Keratinocyte (primary cell): ENCODE measurements at places on chromosomes 16 and 17.
A peak's percentile ranks its signal among the peaks of the same experiment; 100 is the strongest.

GRCh38 chr17:3474212-3474611 is 1.6 kb upstream of the ASPA start:
- no peak for DNase-seq

DNA sequence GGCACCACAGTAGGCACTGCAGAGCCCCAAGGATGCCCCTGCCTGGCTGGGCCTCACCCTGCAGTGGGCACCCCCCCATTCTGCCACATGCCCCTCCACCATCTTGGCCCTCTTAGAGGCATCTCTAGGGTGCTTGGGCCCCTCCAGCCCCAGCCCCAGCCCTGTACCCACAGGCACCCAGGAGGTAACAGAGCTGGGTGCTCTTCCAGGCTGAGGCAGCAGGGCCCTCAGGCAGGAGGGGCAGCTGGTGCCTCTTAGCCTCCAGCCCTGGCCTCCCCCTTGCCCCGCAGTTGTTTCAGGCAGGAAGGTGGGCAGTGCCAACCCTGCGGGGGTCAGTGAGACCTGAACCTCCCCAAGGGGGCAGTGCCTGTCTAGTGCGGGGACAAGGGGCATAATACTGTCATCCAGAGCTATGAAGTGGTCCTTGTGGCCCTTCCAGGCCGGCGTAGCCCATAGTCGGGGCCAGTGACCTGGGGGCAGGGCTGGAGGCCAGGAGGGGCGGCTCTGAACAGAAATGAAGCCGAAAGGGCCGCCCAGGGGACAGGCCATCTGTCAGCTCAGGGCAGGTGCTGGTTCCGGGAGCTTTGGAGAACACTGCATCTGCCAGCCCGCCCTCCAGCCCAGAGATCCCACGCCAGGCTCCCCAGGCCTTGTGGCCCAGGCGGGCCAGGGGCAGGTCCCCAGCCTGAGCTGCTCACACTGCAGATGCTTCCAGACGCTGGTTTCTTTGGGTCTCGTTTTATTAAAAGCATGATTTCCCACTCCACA is 4.9 kb upstream of the AATK start:
- no peak for DNase-seq

DNA sequence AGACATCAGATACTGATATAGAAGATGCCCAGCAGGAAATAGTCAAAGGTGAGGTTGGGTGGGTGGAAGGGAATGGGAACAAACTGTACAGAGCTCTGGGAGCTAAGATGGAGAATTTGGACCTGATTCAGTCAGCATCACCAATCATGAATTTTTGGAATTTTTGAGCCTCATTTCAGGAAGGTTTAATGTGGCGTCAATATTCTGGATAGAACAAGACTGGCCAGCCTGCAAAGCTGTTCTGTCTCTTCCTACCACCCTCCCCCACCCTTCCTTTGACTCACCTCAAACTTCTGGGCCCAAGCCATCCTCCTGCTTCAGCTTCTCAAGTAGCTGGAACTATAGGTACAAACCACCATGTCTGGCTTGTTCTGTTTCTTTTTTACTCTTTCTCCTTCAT is 32.6 kb downstream of the CTCF start:
- no peak for DNase-seq

DNA sequence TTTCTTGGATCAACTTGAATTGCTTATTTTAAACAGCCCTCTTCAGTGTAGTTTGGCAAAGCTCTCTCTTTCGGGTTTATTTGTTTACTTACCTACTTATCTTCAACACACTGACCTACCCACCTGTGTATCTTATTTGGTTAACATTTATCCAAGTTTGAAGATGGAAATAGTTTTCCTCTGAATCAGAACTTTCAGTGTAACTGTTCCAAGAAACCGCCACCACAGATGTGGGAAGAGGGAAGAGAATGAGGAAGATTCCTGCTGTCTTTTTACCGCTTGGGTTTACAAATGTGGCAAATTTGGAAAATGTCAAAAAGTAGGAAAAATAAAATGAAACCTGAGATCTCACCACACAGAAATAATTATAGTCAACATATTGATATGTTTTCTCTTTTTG is 115.8 kb downstream of the MSI2 start:
- DNase-seq: no peak

GRCh38 chr16:20871258-20871657 is 28.9 kb downstream of the DCUN1D3 start:
- DNase-seq: no peak

DNA sequence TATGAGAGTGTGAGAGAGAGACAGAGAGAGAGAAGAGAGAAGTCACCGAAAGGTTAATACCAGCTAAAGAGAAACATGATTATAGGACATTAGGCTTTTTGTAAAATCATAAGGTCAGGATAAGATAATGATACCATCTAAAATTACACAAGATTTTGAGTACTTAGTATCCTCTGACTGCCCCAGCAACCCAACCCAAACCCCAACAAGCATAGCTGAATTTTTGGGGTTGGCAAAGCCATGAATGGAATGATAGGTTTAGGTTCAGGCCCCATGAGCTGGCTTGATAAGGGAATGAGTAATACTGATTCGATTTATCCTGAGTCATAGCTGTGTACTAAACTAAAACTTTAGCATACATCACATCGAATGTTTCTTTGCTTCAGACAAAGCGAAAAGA is 259.5 kb downstream of the IRX3 start:
- DNase-seq: peak; percentile 42

DNA sequence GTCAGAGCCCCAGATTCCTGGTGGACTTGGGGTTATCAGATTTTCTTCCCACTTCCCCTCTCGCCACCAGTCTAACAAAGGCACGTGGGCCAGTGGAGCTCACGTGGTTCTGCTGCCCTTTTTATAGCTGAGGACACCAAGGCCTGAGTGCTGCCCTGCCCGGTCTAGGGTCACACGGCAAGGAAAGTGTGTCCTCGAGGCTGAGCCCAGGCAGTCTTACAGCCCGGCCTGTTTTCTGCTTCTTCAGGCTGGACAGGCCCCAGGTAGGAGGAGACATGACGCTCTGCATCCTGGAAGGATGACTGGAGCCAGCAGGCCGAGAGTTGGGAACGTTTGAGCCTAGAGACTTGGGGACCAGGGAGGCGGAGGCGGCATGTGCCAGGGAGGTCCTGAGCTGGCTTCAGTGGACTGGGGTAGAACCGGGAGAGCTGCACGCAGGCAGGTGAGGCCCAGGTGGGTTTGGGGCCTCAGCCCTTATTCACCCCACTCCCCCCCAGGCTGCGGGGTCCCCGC is 3.5 kb downstream of the CTRB1 start:
- DNase-seq: no peak

DNA sequence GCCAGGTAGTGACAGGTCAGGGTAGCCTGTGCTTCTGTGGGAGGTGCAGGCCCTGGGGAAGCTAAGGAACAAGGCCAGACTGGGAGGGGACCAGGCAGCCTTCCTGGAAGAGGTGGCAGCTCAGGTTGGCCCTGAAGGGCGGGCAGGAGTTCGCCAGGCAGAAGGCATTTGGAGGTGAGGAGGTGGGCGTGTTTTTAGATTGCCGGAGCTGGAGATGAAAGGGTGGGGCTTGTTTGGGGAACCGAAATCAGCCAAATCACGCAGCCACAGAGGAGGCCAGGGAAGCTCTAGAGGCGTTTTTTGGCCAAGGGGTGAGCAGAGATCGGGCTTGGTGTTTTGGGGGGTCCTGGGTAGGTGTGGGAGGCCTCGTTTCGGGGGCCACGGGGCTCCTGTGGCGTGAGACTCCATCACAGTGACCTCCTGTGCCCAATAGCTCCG is 7.6 kb downstream of the ADCY7 start:
- no peak for DNase-seq

GRCh38 chr16:78363843-78364555 is 264.5 kb downstream of the WWOX start:
- DNase-seq: no peak

DNA sequence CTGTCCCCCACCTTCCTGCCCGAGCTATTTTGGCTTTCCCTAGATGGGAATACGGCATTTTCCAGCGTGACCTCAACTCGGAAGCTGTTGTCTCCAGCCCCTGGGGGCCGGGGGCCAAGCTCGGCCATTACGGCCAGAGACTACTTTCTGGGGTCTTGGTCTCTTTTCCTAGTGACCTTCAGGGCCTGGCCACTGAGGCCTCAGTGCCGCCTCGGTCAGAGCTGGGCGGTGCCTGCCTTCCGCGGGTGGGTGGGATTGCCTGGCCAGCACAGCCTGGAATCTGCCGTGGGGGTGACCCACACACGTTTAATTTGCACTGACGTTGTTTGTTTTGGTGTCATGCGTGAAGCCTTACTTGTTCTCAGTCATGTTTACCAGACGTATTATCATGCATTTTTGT is 29.2 kb downstream of the TSC2 start:
- DNase-seq: no peak

DNA sequence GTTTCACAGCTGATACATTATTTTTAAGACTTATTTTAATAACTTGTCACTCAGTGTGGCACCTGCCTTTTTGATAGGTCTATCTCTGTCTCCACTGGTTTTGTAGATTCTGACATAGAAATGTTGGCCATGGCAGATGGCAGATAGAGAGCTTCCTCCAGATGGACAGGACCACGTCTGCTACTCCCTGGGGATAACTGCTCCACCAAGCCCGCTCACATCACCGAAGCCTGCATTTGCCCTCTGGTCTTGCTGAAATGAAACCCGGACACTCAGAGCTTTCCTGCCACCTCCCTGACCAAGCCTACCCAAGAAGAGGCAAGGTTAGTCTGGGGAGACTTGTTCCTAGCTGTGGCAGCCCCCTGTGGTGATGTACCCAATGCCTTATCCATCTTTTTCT is 16.4 kb upstream of the HAP1 start:
- no peak for DNase-seq

GRCh38 chr17:61756561-61756960 is 106.8 kb downstream of the BRIP1 start:
- DNase-seq: no peak

- DNase-seq: no peak
Observed at GRCh38 chr16:15949210-15950160, at the start of gene ABCC1. TSS of gene ABCC1 (plus strand) at chr16:15949616. CDS start at chr16:15949752, 136 bp downstream.

DNA sequence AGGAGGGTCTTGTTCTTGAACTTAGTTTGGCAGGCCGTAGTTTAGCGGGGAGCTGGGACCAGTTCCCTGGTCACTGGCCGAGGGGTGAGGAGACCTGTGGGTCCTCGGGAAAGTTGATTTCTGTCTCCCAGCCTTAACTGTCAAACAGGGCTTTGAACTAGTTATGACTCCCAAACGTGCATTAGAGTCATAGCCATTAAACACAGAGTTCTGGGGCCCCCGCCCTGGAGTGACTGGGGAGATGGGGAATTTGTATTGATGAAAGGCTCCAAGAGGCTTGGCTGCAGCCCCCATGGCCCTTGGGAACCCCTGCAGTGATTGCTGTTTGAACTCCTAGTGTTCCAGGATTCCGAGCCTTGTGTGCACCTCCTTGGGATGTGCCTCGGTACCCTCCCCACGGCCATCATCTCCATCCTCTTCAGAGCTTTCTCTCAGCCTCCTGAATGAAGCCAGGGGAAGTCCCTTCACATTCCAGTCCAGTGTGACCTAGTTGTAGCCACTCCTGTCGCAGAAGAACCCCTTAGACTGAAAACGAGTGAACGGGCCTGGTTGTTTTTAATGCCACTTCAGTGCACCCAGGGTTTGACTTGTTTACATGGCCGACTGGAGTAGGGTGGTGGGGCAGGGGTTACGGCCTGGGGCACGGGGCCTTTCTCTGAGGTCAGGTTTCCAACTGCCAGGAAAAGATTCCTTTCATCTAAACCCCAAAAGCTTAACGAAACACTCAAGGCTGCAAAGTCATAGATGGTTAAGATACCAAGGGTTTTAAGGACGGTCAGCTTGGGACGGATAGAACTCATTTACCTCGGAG is 1.4 kb downstream of the MPRIP start:
- no peak for DNase-seq

DNA sequence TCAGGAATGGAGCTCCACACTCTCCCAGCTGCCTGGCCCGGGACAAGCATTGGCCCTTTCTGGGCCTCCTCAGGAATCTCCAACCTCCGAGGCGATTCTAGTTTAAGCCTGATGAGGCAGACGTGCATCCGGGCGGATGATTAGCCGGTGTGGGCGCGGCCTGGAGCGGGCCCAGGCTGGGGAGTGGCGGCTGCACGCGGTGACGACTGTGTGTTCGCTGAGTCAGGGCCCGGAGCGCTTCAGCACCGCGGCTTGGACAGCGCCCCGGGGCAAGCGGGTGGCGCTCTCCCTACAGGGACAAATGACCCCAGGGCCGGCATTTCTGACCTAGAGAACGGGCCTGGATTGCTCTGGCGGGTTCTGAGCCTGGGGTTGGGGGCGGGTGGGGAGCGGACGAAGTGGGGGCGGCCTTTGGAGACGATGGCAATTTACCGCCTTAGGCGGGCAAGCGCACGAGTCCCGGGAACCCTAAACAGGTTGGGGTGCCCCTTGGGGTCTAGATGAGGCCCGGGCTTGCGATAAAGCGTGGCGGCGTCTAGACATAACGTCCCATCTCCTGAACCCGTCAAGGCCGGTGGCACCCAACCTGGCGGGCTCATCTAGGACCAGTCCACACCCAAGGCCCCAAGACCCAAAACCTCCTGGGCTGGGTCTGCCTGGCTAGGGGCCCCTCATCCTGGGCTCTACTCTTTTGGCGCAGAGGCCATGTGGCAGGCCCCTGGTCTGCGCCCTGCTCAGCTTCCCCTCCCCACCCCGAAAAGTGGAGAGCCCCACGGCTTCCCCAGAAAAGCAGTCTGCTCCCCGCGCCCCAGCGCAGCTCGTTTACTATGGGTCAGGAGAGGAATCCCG is 22.3 kb upstream of the ZNHIT3 start:
- DNase-seq: peak; percentile 60

GRCh38 chr17:76568811-76569221 is 16.8 kb downstream of the ST6GALNAC2 start:
- no peak for DNase-seq

DNA sequence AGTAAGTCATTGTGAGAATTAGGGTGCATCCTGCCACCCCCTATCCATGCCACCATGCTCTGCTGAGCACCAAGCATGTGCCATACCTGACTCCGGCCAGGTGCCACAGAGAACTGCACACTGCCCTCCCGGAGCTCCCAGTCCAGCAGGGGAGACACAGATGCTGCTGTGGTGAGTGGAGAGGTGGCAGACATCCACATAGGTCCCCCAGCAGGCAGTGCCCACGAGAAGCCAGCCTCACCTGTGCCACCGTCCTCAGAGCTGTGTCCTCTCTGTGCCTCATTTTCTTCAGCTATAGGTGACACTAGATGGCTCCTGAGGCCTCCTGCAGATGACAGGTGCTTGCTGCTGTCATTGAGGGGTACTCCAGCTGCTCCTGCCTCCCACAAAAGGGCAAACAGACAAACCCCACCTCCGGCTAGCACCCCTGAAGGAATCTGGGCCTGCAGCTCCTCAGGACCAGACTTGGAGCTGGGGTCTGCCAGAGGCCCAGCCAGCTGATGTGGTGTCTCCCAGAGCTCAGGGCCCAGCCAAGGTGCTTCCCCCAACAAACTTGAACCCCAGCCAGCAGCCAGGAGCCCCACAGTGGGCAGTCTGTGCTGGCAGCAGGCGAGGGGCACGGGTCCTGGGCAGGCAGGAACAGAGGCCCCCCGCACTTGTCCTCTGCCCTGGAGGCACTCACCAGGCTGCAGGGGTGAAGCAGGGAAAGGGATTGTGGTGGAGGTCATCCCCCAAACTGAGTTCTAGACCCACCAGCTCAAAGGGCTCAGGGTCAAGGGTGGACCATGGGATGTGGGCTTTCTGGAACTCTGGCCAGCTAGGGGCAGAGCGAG is 17.1 kb downstream of the FOXJ1 start:
- DNase-seq: no peak

GRCh38 chr16:81902025-81902424 is 109.2 kb downstream of the SDR42E1 start:
- no peak for DNase-seq
